ENCODE measurements at places on chromosomes 6 and 20.

DNA sequence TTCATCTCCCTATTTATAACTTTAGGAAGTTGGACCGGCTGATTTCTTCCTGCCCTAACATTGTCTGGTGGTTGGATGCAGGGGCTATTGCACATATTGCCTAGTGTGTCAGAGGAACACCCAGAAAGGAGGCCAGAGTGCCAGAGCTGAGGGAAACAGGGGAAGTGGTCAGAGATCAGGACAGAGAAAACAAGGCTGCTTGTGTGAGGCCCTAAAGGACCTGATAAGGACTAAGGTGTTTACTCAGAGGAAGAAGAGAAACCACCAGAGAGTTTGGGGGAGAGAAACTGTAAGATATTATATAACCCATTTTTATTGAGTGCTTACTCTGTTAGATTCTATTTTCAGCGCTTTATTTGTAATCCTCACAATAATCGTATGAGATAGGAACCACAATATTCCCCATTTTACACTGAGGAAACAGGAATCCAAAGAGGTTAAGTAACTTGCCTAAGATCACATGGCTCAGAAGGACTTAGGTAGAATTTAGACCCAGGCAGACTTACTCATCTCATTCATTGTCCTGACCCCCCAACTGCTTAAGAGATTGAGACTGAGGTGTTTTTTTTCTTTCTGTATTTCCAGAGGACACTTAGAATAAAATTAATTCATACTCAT lies 54.0 kb upstream of the REV3L start:
- DNase-seq = no peak

DNA sequence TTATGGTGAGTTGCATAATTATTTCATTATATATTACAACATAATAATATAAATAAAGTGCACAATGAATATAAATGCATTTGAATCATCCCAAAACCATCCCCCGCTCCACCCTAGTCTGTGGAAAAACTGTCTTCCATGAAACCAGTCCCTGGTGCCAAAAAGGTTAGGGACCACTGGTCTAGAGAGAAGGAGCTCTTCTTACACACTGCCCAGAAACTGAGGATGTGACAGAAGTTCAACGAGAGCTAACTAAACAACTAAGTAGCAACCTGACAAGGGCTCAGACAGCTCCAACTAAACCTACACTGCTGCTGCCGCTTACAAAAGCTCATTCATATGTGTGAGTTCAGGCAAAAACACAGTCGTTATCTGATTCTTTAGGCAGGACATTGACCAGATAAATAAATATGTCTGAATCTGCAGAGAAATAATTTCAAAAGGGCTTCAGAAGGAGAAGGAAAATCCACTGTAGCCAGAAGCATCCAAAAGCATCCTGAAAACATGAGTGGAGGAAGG lies 125.9 kb downstream of the ATXN1 start:
- no peak for DNase-seq

DNA sequence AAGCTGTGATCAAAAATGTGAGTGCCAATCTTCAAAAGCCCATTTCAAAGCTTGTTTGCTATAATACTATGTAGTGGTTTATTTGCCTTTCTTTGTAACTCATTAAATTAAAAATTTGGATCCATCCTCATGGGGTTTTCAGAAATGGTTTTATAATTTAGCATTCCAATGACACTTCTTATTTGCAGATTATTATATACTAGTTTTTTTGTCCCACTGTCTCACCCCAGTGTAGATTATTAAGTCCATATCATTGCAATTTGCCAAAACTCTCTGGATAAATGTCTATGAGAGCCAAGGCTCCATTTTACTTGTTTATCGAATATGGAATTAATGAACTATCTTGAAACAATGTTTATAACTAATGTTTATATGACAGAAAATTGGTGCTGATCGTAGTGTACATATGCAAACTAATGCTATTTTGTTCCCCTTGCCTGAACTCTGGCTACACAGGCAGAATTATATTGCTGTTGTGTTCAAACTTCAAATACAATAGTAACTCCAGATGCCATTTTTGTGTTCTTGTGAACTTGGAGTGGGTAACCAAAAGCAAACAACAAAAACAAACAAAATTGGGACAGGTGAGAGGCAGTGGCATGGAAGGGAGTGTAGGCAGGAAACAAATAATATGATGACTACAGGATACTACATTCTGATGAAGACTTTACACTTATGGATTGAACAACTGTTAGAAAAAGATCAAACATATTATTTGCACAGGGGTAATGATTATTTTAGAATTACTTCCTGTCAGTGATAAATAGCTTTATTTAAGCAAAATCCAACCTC lies 307.1 kb upstream of the FLRT3 start:
- no peak for DNase-seq

GRCh38 chr6:116764961-116765841 lies at the start of gene FAM162B:
Gene FAM162B (minus strand): TSS chr6:116765719. CDS start chr6:116765576, 143 bp downstream.
- no peak for DNase-seq

DNA sequence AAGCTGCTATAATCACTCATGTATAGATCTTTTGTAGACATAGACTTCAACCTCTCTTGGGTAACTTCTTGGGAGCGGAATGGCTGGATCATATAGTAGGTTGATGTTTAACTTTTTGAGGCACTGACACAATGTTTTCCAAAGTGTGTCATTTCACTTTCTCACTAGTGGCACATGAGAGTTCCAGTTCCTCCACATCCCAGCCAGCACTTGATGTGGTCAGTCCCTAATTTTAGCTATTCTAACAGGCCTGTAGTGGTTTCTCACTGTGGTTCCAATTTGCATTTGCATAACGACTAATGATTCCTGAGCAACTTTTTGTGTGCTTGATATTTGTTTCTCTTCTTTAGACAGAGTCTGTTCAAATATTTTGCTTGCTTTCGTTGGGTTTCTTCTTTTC lies 221.3 kb downstream of the DLL1 start:
- no peak for DNase-seq

DNA sequence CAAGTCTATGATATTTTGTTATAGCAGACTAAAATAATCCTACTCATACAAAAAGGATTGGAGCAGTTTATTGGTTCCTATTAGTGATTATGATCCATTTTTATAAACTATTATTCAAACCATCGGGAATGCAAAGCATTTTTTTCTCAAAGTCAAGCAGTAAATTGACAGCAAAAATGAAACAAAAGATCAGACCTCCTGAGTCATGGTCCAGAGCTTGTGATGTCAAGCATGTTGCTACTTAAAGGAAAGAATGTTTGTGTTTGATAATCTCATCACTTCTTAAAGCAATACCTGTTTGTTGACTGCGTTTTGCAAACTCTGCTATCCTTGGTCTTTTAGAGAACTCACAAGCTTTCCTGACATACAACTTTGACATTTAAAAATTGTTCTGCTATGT lies 204.4 kb downstream of the SAMD5 start:
- DNase-seq = no peak

- DNase-seq = peak; percentile 3
These were observed 137.6 kb downstream of the IMPG1 start for GRCh38 chr6:75934643-75935472.

DNA sequence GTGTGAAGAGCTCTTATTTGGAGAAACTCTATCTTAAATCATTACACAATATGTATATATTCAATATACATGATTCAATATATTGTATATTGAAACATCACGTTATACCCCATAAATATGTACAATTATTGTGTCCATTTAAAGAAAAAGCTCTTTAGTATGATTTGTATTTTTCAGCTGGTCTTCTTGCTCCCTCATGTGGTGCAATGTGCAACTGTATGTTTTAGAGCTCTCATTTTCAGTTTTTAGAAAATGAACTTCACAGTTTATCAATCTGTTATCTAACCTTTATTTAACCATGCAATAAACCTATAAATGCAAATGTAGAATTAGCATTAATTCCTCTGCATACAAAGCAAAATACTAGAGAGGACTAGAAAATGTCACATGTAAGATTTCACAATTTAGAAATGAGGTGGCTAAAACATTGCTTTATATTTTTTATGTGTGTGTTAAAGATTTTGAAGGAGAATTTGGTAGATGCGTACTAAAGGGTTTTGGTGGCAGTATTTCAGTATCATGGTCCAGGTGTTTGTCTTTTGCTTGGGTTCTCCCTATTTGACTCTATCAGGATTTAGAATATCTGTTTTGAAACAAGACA lies 167.1 kb downstream of the PHF3 start:
- no peak for DNase-seq

DNA sequence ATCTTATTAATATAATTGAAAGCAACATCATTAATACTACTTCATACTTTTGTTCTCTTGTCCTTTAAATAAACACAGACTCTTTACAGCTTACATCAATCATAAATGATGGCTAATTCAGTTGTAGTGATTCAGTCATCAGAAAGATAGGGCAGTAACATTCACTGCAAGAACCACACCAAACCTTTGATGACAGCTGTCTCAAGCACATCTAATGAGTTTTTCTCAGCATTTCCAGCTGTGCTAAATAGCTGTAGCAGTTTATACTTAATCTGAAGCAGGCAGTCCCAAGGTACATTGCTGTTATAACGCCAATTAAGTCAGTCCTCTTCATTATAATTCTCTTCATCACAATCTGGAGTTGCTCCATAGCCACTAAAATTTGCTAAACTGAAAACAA lies 45.7 kb downstream of the PREP start:
- no peak for DNase-seq

- DNase-seq = no peak
These were observed 1.2 kb downstream of the ZNF831 start for GRCh38 chr20:59164686-59165391.

- peak; percentile 55 for DNase-seq
These were observed 40.1 kb downstream of the OR2B2 start for GRCh38 chr6:27871924-27872638.

DNA sequence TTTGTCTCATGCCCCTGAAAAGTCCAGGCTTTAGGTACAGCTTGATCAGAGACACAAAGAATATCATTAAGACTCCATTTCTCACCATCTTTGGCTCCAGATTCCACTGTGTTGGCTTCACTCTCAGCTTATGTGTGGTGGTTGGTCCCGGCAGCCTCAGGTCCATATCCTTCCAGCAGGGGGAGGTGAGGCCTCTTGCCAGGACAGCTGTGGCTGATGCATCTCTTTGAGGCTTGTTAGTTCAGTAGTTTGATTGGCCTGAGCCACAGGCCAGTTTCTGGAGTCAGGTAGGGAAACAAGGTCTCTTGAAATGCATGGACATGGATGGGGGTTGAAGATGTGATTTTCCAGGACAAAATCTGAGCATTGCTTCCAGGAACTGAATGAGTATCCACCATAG lies 62.4 kb downstream of the JAG1 start:
- DNase-seq = no peak

- DNase-seq = no peak
These were observed 72.7 kb downstream of the SRC start for GRCh38 chr20:37418591-37419109.

DNA sequence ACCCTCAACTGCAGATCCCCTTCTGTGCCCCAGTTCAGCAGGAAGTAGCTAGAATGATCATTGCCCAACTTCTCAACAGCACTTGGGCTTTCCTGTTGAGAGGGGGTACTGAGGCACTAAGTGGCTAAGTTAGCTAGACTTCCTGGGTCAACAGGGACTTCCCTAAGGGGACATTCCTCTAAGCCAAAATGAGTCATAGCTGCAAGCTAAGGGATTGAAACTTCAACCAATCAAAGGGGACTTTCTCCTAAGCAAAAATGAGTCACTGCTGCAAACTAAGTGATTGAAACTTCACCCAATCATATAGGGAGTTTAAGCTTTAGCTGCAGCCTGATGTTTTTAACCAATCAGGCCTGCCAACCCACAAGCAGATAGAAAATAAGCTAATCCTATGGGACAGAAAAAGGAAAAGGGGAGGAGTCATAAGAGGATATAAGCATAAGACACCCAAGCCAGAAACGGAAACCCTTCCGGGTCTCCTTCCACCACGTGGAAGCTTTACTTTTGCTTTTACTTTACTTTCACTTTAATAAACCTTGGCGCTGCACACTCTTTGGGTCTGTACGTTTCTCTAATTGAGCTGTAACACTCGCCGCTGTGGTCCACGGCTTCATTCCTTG lies 659.0 kb upstream of the HS3ST5 start:
- DNase-seq = no peak

GRCh38 chr6:113094779-113095178 lies 747.6 kb downstream of the RFPL4B start:
- DNase-seq = no peak

- no peak for DNase-seq
These were observed 2.2 kb downstream of the TAF4 start for GRCh38 chr20:62063315-62063980.

DNA sequence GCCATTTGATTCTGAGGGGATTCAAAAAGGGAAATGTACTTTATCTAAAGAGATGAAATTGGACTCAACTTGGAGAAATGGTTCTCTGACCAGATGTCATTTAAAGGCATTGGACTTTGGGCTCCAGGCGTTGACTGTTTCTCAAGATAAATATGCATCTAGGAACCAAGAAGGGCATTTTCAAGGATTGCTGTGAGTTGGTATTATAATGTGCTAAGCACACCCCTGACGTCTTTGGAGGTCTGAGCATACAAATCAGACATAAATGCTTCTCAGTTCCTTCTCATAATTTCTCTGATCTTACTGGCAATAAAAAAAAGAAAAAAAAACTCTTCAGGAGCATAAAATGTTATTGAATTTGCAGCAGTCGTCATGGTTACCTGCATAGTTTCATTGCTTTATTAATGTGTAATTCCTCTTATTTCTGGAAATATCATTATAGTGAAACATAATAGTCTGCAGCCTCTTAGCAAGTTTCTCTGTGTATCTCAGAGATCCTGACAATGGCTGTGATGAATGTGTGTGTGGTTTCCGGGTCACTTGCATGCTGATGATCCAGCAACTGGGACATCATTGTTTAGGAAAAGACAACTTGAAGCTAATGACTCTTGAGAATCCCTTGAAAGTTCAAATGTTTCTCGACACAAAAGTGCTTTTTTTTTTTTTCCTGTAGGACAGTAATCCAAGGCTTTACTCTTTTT lies 136.0 kb downstream of the AIG1 start:
- DNase-seq = no peak

DNA sequence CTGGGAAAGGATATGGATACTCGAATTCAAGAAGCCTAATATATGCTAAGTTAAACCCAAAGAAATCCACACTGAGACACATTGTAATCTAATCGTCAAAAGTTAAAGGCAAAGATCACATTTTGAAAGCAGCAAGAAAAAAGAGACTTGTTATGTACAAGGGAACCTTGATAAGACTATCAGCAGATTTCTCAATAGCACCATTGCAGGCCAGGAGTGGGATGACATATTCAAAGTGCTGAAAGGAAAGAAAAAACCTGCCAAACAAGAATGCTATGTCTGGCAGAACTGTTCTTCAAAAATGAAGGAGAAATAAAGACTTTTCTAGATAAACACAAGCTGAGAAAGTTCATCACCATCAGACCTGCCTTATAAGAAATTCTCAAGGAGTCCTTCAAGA lies 75.2 kb downstream of the COL21A1 start:
- DNase-seq = no peak

DNA sequence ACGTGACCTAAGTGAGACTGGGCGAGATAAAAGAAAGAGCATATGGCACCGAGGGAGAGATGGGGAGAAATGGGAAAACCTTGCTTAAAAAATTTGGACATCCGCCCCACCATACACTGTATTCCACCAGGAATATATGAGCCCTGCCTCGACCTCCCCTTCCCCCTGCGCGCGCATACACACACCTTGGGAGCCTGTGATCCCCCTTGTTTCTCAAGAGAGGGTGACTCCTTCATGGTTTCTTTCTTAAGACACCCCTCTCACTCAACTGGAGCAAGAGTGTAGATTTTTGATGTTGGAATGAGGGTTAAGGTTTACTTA lies 480 bp downstream of the ABCF1 start:
- no peak for DNase-seq

GRCh38 chr6:27630727-27631608 lies 158.1 kb upstream of the ZNF184 start:
- no peak for DNase-seq

- no peak for DNase-seq
These were observed 10.1 kb upstream of the SSR1 start for GRCh38 chr6:7323074-7323473.

Measured in GOT3 (cell line).